Aorta (tissue), 5 donors: ENCODE measurements at places on chromosomes 7 and 10. TPM values are rescaled to one million over a fixed set of nuclear protein-coding genes. Genes with fewer than 3 reads are reported as not detected.
A peak's percentile ranks its signal among the peaks of the same experiment; 100 is the strongest.

- DNase-seq, result no peak
Observed at GRCh38 chr7:103866919-103867318, 122.5 kb downstream of the RELN start.

GRCh38 chr10:8365935-8366911, 311.7 kb downstream of the GATA3 start:
- DNase-seq, result no peak

DNA sequence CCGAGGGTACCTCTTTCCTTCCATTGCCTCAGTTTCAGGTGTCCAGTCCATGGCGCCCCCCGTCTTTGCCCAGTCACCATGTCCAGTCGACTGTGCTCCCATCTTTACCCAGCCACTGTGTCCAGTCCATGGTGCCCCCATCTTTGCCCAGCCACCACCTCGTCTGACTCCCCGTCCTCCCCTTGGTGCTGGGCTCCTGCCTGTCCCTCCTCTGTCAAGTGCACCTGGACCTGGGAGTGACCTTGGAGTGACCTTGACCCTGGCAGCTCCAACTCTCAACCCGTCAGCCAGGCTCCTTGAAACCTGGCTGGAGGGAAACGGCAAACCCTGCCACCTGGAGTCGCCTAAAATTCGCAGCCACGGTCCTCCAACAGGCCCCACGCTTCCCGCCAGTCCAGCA, 180.2 kb downstream of the ADARB2 start:
- peak; percentile 34 for DNase-seq

DNA sequence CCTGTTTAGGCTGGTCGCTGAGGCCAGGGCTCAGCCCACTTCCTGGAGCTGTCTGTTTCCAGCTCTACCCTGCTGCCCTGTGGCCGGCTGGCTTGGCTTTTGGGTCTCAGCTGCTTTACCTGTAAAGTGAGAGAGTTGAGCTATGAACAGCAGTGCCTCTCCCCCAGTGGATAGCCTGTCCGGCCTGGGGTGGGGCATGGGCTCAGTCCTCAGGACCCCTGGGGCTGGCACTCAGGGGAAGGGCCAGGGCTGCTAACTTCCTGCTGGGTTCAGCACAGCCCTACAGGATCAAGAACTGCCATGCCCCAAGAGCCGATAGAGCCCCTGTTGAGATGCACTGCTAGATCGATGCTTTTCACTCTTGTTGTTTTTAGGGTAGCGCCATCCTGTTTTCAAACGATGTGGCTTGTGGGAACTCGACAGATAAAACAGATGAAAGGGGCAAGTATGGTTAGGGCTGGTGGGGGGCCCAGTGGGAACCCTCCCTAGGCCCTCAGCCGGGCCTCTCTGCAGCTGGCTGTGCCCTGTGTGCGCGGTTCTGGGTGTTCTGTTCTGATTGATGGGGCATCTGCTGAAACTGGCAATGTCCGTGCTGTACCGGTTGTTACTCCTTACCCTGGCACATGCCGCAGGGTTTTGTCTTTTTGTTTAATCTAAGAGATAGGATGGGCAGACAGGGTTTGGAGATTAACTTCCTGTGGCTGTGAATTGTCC, 10.0 kb upstream of the SFRP5 start:
- DNase-seq, result no peak

- DNase-seq, result no peak
Observed at GRCh38 chr7:116862951-116863670, 724 bp downstream of the CAPZA2 start.

GRCh38 chr10:11707624-11708350, 34.4 kb upstream of the ECHDC3 start:
- no peak for DNase-seq

- no peak for DNase-seq
Observed at GRCh38 chr10:114915294-114915693, 22.7 kb upstream of the TRUB1 start.

DNA sequence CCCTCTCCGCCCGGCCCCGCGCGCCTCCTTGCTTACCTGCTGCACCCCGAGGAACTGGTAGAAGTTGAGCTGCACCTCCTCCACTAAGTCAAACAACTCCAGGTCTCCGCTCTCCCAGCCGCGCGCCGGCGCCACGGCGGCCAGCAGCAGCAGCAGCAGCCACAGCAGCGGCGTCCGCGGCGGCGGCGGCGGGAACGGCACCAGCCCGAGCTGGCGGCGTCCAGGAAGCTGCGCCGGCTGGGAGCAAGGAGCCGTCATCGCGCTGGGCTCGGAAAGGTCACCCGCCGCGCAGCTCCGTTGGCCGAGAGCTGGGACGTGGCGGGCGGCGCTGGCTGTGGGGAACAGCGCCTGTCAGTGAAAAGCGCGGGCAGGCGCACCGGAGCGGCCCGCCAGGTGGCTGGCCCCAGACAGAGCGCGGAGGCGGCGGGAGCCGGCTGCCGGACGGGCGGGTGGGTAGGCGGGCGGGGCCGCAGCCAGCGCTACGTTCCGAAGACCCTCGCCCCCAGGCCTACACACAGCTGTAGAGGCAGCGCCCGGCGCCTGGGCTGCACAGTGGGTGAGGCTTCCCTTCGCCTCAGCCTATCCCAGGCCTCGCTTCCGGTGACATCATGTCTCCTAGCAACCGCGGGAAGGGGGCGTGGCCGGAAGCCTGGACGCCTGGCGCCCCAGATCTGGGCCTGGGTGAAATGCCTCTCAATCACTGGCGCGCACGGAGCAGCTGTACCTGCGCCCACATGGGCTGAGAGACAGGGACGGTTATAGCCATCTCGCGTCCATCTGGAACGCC, at the start of gene DNAJC1:
Gene DNAJC1, minus strand, starts transcription at position 554 of the 787 bp plus-strand sequence. Its CDS starts 296 bp downstream, at position 258.
- peak; percentile 99 for DNase-seq

DNA sequence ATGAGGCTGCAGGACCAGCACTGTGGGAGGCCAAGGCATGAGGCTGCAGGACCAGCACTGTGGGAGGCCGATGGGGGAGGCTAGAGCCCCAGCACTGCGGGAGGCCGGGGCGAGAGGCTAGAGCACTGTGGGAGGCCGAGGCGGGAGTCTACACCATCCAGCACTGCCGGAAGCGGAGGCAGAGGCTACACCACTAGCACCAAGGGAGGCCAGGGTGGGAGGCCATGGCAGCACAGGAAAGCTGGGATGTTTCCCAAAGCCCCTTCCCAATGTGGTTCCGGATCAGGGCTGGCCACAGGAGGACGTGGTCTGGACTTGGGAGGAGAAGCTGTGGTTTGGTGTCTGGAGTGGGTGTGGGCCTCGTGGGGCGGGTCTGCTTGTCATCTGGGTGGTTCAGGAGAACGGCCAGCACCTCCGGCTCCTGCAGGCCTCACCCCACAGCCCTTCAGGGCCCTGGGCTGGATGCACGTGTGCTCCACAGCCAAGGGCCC, 43.6 kb downstream of the PDGFA start:
- no peak for DNase-seq

The CALY gene
- not detected for total RNA-seq

The RADIL gene
- 11.0 TPM for total RNA-seq

The PCGF6 gene
- 9.7 TPM for total RNA-seq

The NUTM2D gene
- total RNA-seq, result 2.7 TPM

The PRKCQ gene
- total RNA-seq, result 0.45 TPM

The LMBR1 gene
- total RNA-seq, result 63.1 TPM

The ZMIZ1 gene
- 48.5 TPM for total RNA-seq

The TMEM196 gene
- 0.29 TPM for total RNA-seq
